Activated CD4-positive, alpha-beta T cell treated with anti-CD3 and anti-CD28 coated beads for 1 hour (primary cell): ENCODE measurements at places on chromosomes 2 and 18.

DNA sequence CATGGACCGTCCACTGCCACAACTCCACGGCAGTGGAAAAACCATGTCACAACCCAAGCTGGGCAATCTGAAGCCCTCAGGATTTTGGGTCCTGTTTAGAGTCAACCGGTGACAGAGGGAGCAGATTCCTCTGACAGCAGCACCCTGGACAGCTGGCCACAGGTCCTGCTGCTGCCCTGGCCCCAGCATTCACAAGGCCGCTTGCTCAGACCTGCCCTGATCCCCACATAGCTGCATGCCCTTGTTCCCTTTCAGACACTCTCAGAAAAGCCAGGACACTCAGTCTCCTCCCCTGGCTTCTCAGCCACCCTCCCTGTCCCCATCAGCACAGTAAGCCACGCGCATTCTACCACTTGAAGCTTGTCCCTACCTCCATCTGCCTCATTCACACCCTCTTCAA is 1.6 kb downstream of the COPS9 start:
- no peak for DNase-seq

DNA sequence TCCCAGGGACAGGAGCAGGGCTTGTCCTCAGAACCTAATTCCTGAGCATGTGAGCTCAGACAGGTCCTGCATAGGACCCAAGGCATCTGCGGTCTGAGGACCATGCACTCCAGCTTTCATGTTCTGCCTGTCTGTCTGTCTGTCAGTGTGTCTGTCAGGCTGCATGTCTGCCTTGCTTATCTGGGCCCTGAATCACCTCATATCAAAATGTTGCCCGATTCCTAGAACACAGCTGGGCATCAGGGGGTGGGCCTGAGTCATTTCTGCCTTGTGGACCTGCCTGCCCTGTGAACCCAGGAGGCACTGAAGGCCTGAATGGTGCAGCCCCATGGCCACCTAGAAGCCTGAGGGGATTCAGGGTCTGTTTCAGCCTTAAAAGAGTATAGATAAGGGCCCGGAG is 22.1 kb downstream of the INHBB start:
- no peak for DNase-seq

GRCh38 chr2:68225119-68225632 is 27.2 kb downstream of the PPP3R1 start:
- no peak for DNase-seq

GRCh38 chr2:11559066-11559785 is 25.4 kb downstream of the GREB1 start:
- DNase-seq: no peak

DNA sequence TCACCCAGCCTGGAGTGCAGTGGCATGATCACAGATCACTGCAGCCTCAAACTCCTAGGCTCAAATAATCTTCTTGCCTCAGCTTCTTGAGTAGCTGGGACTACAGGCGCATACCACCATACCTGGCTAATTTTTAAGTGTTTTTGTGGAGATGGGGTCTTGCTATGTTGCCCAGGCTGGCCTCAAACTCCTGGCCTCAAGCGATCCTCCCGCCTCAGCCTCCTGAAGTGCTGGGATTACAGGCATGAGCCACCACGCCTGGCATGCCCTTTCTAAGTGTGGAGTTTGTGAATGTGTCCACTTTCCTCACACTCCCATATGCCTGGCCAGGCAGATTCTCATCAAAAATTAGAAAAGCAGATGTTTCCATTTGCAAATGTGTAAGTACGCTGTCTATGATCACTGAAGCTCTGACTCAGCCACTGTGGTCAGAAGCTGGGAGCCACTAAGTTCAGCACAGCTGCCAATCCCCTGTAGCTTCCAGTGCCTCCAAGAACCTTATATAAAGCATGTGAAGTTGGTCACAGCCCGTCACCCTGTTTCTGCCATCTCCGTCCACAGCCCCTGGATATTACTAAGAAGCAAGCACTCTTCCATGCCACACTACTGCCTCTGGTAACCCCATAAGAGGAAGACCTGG is 155.4 kb downstream of the FAM210A start:
- no peak for DNase-seq

- DNase-seq: no peak
Measured at GRCh38 chr18:55706898-55707297, 118.9 kb upstream of the TCF4 start.

GRCh38 chr2:95303191-95303919 is 6.2 kb downstream of the KCNIP3 start:
- no peak for DNase-seq

DNA sequence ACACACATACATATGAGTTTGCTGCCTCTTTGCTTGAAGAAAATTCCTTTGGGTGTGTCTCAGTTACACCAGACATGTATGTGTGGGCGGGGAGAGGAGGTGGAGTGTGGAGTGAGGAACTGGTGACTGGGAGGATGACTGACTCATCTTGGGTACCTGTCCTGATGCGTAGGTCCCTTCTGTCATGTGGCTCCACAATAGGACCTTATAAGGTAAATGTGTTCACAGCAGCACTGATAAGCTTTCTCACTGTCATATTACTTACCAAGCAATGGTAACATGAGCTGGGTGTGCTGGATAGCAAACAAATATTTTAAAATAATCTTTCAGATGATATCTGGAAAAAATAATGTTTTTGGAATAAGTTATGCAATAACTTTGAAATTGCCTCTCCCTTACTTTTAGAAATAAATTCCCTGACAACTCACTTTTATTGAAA is 45.1 kb downstream of the SLC9A2 start:
- peak; percentile 13 for DNase-seq

- DNase-seq: no peak
Measured at GRCh38 chr2:181632733-181633401, 24.0 kb downstream of the CERKL start.

GRCh38 chr18:22946846-22947245 is 13.7 kb downstream of the RBBP8 start:
- no peak for DNase-seq

DNA sequence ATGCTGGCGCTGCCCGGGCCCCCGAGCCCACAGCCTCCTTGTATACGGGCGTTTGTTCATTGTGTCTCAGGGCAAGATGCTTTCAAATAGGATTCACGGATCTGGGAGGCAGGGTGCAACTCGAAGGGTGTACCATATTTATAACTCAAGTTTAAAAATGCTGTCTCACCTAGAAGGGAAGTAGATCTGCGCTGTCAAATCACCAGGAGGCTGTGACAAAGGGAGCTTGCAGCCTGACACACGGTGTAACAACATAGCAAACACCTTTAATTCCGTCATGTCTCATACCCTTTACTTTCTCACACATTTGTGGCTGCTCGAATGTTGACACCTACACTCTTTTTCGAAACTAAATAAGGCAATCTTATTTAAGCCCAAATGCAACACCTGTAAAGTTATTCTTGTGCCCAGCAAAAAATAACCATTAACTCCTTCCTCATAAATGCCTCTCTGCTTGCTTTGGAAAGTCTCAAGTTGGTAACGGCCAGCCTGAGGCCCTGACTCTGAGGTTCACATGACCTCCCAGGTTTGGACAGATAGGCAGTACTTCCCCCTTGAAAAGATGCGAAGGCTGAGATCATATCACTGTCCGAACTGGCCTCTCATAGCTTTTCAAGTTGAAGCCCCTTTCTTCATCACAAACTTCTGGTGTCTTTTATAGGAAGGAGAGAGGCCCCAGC is 11.6 kb downstream of the ZEB2 start:
- DNase-seq: no peak

DNA sequence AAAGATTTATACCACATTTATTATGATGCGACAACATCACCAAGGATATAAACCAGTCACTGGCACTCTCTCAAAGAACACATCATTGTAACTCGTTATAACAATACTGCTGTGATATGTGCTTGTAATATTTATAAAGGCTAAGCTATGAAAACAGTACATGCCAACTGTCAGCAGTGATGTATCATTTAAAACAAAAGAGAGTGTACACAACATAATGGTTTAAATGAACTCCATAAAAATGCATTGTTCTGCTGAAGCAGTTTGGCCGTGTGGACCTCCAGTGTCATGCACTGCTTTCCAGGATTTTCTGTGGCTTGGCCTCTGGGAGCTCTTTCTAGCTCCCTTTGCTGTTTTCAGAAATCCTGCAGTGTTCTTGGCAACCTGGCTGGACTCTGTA is 215.6 kb downstream of the MTX2 start:
- DNase-seq: no peak

DNA sequence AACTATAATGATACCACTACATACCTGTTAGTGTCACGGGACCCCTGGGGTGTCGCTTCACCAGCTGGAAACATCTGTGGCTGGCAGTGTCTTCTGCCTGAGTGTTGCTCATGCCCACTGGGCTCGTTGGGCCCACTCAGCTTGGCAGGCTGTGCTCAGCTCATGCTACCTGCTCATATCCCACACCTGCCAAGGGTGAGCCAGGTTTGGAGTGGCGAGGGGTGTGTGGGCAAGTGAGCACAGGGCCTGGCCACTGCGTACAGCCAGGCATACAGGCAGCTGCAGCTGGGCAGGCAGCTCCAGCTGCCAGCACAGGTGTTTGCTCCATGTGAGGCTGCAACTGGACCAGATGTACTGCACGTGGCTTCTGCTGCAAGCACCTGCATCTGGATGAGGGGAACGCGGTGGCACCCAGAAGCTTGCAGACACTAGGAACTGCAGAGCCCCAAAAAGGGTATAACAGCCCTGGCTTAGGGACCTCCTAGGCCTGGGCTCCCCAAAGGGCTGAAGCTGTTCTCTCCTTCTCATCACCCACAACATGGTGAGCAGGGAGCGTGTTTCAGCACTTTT is 70.1 kb downstream of the SUCLG1 start:
- DNase-seq: no peak

- no peak for DNase-seq
Measured at GRCh38 chr2:134934641-134935040, 16.0 kb downstream of the CCNT2 start.

GRCh38 chr2:60838481-60838880 is 42.9 kb upstream of the REL start:
- DNase-seq: no peak

DNA sequence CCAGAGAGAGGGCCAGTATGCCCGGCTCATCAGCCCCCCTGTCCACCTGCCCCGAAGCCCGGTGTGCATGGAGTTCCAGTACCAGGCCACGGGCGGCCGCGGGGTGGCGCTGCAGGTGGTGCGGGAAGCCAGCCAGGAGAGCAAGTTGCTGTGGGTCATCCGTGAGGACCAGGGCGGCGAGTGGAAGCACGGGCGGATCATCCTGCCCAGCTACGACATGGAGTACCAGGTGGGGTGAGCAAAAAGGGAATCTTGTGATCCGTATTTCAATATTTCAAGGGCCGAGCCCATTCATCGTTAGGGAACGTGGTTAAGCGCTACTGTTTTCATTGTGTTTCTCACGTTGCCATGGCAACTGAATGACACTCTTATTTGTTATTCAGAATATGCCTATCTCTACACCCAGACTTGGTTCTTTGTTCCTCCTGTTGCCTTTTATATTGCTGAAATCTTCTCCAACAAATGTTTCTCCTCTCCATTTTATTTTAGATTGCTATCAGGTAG is 81.5 kb downstream of the NRP2 start:
- DNase-seq: no peak
